GM12864 (cell line): ENCODE measurements at places on chromosomes 11 and 22.

DNA sequence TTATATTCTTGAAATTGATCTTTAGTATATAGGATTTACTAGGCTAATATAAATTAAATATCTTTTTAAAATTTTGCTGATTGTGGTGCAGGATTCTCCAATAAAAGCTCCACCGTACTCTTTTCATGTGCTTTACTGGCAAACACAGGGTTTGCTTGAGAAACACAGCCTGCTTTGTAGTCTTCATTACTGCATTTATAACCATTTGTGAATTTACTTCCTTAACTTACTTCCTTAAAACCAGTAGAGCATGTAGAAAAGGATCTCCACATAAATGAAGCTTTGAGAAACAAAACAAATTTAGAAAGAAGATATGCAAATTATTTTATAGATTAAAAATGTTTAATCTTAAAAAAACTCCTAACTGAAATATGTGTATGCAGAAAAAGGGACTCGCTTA, 28.8 kb downstream of the SWAP70 start:
- DNase-seq: no peak

- no peak for DNase-seq
Measured at GRCh38 chr11:67464411-67465188, 4.5 kb downstream of the TMEM134 start.

GRCh38 chr11:118319337-118319707, 14.8 kb downstream of the CD3E start:
- DNase-seq: no peak

GRCh38 chr11:27619763-27620335, 80.4 kb downstream of the BDNF start:
- no peak for DNase-seq

- no peak for DNase-seq
Measured at GRCh38 chr11:111737444-111738210, 28.6 kb downstream of the PPP2R1B start.

- no peak for DNase-seq
Measured at GRCh38 chr11:27166130-27166529, 125.5 kb downstream of the BBOX1 start.

DNA sequence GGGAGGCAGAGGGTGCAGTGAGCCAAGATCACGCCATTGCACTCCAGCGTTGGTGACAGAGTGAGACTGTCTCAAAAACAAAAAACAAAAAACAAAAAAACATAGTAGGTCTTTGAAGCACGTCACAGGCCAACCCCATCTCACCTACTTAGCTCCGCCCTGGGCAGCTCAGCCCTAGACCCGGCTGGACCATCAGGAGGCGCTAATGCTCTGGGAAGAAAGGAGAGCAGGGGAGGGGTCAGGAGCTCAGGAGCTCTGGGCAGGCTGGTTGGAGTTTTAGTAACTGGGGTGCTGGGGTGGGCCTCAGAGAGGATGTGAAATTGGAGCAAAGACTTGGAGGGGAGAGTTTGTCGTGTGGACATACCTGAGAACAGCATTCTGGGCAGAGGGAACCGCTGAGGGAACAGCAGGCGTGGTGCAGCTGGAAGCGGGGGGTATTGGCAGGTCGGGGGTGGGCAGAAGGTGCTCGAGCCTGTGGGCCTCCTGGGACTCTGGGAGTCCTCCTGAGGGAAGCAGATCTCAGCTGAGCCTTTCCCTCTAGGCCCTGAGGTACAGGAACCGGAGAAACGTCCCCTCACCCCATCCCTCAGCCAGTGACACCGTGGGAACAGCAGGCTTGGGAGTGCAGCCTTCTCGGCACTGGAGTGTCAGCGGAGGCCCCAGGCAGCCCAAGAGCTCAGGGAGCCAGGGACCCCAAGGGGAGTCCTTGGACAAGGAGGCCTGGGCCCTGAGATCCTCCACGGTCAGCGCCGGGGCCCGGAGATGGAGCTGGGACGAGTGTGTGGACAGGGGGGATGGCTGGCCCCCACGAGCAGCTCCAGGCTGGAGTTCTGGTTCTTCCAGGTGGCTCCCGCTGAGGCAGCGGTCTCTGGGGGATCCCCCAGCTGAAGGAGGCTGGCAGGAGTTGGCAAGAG, 2.2 kb upstream of the RPS6KA4 start:
- DNase-seq: no peak

- DNase-seq: no peak
Measured at GRCh38 chr22:44444341-44445306, 53.4 kb downstream of the RTL6 start.

DNA sequence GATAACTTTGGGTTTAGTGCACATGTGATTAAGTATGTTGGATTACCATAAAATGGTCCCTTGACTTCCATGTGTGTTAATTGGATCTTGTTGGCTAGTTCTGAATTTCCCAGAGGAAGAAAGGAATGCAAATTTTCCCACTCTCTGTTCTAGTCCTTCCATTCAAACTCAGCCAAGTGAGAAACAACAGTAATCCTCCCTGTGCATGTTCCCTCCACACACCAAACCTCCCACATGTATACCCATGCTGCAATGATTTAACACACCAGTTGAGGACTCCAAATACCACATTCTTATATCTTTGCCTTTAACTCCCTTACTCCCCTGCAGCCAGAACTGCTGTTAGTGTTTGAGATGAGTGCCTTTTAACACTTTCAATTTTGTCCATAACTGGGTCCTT, 1158.9 kb downstream of the DLG2 start:
- DNase-seq: no peak

- DNase-seq: no peak
Measured at GRCh38 chr11:121717296-121717695, 264.5 kb upstream of the SORL1-AS1 start.

DNA sequence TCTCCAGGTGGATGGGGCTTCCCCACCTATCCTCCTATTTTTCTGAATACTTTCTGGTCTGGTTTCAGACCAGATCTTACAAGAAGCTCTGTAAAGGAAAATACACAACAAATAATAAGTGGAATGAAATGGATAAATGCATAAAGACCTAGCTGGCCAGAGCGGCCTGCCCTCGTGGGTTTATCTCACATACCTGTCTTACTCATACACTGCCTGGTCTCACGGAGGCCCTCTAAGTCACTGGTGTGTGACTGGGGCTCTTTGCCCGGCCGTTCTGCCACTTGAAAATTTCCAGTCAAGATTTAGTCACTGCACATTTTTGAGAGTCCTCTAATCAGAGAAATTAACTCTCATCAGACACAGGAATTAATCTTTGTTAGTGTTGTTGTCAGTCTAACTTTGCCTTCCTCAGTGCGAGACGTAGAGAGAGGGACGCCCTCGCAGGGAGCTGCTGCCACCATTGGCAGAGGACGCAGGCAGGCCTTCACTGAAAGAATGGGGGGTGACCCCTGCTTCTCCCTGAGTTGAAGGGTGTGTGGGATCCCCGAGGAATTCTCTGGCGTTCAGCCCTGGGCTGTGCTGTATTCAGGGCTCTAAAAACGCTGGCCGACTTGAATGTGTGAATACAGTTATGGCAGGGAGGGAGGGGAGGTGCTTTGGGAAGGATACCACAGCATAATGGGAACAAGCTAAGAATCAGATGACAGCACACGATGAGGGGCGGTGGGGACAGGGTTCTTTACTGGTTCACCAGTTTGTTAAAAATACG, 46.3 kb upstream of the CADM1 start:
- no peak for DNase-seq

DNA sequence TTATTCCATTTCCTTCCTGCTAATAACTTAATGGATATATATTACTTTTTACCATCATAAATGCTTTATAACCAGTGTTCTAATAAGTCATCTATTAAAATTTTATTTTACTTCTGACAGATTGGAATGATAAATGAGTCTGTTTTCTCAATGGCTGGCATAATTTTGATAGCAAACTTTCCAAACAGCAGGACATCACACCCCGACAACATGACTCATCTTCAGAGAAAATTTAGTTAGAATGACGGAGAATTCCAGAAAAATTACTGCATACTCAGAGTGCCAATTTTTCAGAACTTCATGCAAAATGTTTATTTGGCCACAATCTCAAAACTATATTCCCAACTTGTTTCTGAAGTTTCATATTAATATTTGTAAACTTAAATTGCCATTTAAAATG, 174.4 kb downstream of the SWAP70 start:
- DNase-seq: no peak

GRCh38 chr11:102819491-102819890, 21.5 kb upstream of the MMP1 start:
- no peak for DNase-seq

GRCh38 chr11:35723913-35724312, 61.3 kb downstream of the TRIM44 start:
- no peak for DNase-seq

GRCh38 chr22:20531404-20532201, 24.2 kb downstream of the MED15 start:
- DNase-seq: no peak

DNA sequence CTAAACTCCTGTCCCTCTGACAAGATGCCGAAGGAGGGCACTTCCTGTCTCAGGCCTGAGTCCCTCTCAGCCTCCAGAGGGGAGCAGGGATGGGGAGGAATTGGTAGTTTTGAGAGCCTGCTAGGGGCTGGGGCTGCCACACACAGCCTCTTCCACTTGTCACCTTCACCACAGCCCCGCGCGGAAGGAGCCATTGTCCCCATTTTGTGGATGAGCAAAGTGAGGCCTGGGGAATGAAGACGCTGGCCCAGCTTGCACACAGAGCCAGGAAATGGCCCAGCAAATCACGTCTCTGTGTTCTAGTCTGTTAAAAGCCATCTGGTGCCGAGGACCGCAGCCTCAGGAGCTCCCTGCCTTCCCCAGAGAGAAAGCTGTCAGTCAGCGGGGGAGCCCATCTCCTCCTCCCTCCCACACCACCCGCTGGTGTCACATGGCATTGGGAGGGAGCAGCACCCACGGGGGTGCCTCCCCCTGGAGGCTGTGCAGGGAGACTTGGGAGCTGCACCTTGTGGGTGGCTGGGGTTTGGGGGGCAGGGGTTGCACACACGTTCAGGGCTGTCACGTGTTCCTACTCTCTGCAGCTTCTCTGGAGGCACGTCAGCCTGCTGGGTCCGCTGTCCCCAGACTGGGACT, 34.6 kb downstream of the RASD2 start:
- DNase-seq: no peak

GRCh38 chr22:19046719-19047609, 75.2 kb downstream of the DGCR2 start:
- DNase-seq: no peak

- DNase-seq: no peak
Measured at GRCh38 chr22:19178065-19178656, 375 bp downstream of the SLC25A1 start.

DNA sequence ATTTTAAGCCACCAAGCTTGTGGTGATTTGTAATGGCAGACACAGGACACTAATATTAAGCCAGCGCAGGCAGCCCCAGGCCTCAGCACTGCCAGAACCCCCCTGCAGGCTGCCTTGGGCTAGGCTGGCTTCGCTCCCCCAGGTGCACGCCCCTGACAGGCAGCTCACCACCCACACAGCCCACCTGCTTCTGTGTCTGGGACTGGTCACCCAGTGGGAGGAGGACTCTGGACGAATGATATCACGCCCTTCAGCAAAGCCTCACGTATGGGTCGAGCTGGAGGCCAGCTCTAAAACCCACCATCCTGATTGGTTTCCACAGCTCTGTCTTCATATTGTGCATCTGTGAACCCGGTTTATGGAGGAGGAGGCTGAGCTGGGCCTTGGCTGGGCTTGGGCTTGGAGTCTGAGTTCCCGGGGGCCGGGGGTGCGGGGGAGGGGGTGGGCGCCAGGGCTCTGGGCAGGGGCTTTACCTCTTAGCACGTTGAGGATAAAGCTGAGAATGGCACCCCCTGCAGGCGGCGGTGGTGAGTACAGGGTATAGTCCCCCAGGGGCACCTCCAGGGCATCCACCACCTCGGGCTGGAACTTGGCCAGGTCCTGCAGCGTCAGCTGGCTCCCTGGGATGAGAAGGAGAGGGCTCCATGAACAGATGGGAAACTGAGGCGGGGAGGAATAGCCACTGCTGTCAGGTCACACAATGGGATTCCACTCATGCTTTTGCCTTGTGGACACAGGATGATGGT, 13.8 kb downstream of the GGT5 start:
- DNase-seq: no peak

- no peak for DNase-seq
Measured at GRCh38 chr11:107232451-107232850, 214.2 kb upstream of the GUCY1A2 start.

- DNase-seq: no peak
Measured at GRCh38 chr11:113906038-113906437, 1.4 kb downstream of the HTR3B start.

DNA sequence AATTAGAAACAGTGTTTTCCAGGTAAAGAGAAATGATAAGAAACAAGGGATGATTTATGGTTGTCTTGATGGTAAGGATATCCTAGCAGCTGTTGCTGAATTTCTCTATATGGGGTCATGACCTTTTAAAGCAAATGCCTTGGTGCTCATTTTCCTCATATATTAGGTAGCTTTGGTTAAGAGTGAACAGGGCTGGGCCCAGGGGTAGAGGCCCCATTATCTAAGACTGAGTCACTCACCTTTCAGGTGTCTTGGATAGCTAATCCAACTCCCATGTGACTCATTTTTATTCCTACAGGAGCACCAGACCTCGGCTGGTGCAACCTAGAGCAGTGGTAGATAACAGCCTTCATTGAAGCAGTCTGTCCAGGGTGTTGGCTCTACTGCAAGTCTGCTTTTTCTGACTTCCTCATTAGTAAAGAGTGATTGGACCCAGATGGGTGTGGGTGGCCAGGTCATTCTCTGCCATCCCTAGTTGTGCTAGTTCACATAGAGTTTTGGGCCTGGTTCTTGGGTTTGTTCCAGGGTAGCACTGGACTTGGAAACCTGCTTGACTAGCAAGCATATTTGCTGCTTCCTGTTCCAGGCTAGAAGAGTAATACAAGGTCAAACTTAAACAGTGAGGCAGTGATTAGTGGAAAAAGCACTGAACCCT, 37.4 kb downstream of the CTNND1 start:
- no peak for DNase-seq

GRCh38 chr11:8408151-8408941, 144.7 kb upstream of the LMO1 start:
- DNase-seq: no peak

DNA sequence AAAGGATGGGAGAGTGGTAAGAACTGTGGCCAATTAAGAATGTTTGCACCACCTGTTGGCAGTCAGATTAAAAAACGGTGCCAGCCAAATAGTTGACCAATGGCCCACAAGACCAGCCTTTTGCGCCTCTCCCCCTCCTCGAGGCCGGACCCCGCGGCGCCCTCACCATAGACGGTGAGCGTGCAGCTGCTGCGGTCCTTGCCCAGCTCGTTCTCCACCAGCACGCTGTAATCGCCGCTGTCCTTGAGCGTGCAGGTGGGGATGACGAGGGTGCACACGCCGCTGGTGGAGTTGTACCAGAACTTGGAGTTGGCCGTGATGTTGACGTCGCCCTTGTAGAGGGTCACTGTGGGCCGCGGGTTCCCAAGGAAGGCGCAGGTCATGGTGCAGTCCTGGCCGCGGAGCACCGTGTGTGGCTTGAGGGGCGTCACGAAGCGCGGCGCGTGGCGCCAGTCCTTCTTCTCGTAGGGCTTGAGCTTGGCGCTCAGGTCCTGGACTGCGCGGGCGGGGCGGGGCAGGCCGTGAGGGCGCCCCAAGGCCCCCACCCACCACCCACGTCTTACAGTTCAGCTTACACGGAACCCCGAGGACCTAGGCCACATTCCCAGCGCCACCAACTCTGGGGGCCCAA, 7.2 kb downstream of the TMEM86A start:
- no peak for DNase-seq

GRCh38 chr11:17887779-17888178, 125.1 kb downstream of the SERGEF start:
- DNase-seq: no peak
